ENCODE measurements at places on chromosomes 11 and 22.

- no peak for DNase-seq
Observed at GRCh38 chr22:49824185-49824925, 3.3 kb downstream of the BRD1 start.

- DNase-seq = peak; percentile 61
Observed at GRCh38 chr11:63670433-63671321, 499 bp downstream of the ATL3 start.

- DNase-seq = no peak
Observed at GRCh38 chr22:36544107-36544620, 15.2 kb upstream of the EIF3D start.

GRCh38 chr22:32699001-32699582 is 102.4 kb upstream of the TIMP3 start:
- peak; percentile 75 for DNase-seq

DNA sequence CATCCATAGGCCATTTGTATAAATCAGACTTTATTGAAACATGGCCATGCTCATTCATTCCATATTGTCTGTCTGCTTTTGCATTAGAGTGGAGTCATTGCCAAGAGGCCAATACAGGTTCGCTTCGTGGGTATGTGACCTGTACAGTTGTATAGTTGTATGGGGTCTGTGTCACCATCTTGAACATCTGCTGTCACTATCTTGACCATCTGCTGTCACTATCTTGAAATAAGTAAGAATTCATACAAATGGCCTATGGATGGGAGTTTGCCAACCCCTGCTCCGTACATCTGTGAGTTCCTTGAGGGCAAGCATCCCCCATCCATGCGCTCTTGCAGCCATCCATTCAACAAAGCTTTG is 44.4 kb upstream of the ANO1 start:
- DNase-seq = no peak

DNA sequence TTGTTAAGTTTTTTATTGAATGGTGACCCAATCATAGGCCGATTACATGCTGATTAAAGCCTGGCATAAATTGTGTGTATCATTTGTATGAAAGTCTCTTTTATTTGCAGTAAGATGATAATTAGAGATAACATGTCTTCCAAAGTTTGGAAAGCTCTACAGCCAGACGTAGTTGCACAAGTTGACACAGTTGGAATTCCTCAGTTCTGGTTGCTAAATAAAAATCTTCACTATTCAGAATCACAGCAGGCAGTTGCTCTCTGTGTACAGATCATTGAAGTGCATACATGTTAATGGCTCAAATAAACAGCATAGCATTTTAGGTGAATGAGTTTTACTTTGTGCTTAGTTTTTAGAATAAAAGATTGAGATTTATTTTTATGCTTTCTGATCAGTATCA is 69.5 kb downstream of the ARHGAP42 start:
- DNase-seq = no peak

DNA sequence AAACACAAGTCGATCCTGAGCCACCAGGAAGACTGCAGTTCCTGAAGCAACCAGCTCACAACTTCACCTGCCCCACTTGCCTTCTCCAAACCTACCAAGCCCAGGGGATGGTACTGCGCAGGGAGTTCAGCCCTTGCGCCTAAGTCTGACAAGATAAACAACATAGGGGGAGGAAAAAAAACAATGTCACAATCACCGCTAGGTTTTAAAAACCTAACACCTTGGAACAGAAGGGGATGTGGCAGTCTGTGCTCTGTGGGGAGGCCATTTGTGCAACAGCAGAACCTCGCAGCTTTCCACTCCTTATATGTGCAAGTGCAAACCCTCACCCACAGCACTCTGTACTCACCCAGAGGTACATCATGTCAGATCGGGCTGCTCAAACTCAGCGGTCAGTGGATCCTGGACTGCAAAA is 134.2 kb downstream of the RBFOX2 start:
- peak; percentile 41 for DNase-seq

GRCh38 chr11:132278801-132279574 is 908.6 kb downstream of the NTM start:
- no peak for DNase-seq

DNA sequence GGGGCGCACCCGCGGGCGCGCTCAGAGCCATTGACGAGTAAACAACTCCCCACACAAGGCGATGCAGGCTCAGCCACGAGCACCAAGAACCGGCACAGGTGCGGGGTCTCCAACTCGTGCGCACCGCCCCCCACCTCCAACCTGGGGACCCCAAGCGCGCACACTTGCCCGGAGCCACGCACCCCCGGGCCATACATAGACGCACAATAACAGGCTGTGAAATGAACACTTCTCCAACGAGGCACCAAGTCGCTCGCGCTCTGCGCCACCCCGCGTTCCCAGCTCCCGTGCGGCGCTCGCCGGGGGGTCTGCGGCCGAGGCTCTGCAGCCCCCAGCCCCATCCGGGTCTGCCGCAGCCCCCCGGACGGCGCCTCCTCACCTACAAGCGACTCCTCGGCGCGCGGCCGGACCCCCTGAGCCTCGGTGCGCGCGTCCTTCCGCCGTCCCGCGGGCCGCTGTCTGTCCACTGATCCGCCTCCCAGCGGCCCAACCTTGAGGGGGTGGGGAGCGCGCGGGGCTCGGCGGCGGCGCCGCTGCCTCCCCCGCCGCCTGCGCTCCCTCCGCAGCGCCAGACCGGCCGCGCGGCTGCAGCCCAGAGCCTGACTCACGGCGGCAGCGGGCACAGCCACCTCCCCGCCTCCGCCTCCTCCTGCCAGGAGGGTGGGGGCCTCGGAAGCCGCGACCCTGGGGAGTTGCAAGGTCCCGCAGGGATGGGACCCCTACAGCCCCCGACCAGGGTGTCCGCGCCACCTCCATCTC is 1.6 kb downstream of the IFITM10 start:
- DNase-seq = no peak

- no peak for DNase-seq
Observed at GRCh38 chr11:63551889-63552266, 11.3 kb downstream of the PLAAT2 start.

DNA sequence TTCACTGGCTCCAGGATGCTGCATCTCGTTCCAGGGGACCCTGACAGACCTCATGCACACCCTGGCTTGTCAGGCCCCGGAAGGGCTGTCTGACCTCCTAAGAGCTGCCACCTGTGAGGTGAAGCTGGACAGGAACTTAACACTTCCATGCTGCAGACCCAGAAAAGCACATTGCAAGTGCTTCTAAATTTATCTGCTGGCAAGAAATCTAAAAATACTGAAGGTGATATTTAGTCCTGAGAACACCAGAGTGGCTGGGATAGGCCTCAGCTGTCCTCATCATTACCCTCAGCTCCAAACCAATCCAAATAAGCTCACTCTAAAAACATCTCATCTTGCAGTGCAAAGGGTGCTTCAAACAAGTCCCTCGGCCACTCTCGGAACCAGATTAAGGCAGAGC is 46.7 kb downstream of the ABTB2 start:
- no peak for DNase-seq

GRCh38 chr22:30474683-30475424 is 3.0 kb upstream of the SEC14L3 start:
- no peak for DNase-seq

Data from uterus (tissue), 4 donors.